ENCODE measurements at places on chromosomes 11 and 22.
A peak's percentile ranks its signal among the peaks of the same experiment; 100 is the strongest.

GRCh38 chr11:44774731-44775130 lies 48.0 kb downstream of the TSPAN18 start:
- no peak for DNase-seq

- DNase-seq, result no peak
Observed at GRCh38 chr11:65849771-65850216, 8.2 kb downstream of the CFL1 start.

DNA sequence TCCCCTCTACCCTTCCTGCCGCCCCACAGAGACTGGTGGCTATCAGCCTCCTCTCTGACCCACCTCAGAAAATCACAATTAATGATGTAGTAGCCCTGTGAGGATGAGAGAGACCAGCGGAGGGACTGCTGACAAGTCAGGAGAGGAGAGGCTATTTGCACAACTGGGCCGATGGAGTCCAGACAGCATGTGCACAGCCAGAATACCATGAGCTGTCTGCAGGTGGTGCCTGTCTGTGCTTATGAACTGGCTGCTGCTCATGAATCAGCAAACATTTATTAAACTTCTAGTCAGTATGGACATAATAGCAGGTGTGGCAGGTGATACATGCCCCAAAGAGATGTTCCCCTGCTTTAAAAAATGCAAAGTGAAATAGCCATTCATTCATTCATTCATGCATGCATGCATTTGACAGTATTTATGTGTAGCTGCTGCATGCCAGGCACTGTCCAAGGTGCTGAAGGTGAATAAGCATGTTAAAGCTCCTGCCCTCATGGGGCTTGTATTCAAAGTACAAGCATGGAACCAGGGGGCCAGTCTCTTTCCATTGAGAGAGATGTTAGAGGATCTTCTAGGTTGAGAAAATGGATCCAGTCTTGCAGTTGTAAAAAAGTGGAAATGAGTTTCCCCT lies 141.3 kb downstream of the GRIK4 start:
- peak; percentile 15 for DNase-seq

GRCh38 chr22:19723983-19724827 lies 866 bp downstream of the GP1BB start:
- no peak for DNase-seq

DNA sequence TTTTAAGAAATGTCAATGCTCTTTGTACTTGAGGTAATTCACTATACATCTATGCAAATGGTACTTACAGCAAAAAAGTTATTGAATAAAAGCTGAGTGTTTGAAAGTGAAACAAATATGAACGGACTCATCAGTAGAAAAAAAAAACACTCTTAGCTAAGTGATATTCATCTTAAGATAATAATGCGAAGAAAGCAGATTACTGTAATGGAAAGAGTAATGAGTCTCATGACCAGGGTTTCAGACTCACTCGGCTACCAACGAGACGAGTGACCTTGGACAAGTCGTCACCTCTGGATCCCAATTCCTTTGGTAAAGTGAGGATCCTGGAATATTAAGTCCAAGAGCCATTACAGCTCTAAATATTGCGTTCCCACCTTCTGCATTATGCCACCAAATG lies 57.0 kb downstream of the PACSIN2 start:
- no peak for DNase-seq

DNA sequence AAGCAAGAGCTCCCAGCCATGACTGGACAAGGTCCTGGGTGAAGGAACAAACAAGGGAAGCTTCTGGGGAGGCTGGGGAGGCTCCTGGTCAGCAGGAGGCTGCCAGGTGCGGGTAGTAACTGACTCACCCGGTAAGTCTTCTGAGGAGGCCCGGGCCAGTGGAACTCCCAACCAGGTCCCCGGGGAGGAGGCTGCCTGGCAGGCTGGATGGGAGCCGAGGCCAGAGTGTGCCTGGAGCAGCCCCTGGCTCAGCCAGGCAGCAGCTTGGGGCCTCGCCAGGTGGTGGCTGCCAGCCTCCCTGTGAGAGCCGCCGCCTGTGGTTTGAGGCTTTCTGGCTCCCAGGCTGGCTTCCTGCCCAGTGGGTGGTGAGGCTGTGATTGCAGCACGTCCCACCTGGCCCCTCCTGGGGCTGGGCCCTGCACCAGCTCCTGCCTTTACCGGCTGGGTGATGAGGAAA lies 46.2 kb downstream of the IGF2 start:
- peak; percentile 19 for DNase-seq

DNA sequence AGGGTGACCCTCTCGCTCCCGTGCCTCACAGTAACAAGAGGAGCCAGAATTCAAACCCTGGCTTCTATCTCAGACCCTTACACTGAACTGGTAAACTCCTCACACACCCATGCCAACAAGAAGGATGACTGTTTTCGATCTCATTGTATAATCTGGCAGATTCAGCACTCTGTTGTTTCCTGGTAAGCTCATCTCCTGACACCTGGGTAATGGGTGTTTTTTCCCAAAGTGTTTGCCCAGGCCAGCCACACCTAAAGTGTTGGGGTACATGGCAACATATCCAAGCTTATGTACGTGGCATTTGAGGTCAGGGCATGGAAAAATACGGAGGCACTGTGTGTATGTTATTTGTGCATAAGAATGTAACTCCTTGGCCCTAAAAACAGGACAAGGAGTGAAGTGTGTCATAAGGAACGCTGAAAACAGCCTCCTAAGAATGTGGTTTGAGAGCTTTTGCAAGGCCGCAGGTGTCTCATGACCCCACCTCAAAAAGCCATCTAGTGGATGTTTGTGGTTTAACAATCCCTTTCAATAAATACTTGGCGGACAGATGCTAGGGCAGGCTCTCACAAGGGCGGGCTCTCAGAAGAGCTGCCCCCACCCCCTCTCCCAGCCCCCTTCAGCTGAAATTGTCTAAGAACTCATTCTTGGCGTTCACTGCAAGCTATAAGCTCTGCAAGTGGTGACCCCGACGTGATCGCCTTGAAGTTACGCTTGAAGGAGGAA lies at the start of gene MS4A15:
TSS of gene MS4A15 (plus strand) at position 561 of the 726 bp plus-strand sequence. CDS start 6,867 bp downstream, outside the sequence.
- DNase-seq, result peak; percentile 48

DNA sequence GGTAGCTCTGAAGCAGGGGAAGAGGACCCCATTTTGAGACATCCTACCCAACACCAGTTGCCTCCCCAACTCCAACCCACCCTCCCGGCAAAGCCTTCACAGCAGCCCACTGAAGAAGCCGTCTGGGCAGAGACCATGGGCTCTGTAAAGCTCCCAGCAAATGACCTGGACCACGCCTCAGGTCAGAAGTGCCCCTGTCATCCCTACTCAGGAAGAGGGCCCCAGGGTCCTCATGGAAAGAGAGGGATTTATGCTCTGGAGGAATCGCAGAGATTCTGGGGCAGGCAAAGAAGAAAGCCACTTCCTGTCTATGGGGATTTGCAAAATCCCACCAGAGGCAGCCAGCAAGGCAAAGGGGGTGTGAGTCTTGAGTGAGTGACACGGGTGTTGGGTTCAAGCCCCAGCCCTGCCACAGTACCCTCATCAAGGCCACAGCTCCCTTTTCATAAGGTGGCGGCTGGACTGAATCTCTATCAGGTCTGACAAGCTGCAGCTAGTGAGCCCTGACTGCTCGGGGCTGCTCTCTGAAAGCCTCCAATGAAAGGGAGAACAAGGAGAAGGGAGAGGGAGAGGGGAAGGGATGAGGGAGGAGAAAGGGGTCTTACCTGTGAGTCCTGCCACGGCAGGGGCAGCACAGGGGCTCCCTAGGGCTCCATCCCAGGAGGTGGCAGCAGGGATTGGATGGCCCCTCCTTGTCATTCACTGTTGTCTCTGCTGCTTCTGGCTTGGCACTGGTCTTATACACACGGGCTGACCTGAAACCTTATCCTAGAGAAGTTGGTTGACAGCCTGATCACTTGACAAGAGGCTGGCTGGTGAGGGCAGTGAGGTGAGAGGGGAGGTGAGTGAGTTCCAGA lies at the start of gene UCP3:
TSS of gene UCP3 (minus strand) at position 713 of the 857 bp plus-strand sequence. CDS start 2,043 bp downstream, outside the sequence.
- no peak for DNase-seq

- DNase-seq, result no peak
Observed at GRCh38 chr11:72834905-72835304, 20.7 kb downstream of the ATG16L2 start.

- no peak for DNase-seq
Observed at GRCh38 chr11:16610213-16610737, 128.2 kb upstream of the C11orf58 start.

GRCh38 chr11:68127714-68128681 lies 6.8 kb upstream of the CHKA start:
- peak; percentile 29 for DNase-seq

- DNase-seq, result no peak
Observed at GRCh38 chr11:133123796-133124195, 408.5 kb downstream of the OPCML start.

GRCh38 chr11:124190298-124191139 lies 7.4 kb downstream of the OR10D3 start:
- no peak for DNase-seq

DNA sequence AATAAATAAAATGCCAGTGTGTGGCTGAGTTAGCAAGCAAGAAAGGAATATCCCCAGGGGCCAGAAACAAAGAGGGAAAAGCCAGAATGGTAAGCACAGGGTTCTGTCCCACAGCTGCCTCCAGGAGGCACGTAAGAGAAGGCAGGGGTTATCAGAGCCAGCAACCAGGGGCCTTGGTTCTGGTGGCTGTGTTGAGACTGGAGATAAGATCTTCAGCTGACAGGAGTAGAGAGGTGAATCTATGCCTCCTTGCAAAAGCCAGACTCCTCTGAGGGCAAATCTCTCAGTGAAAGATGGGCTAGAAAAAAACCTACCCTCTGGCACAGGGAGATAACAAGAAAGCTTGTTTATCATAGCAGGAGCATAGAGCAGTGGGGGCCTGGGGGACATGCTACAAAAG lies 29.8 kb upstream of the NFAM1 start:
- no peak for DNase-seq

- DNase-seq, result peak; percentile 32
Observed at GRCh38 chr22:35528927-35529326, 11.7 kb upstream of the RASD2 start.

DNA sequence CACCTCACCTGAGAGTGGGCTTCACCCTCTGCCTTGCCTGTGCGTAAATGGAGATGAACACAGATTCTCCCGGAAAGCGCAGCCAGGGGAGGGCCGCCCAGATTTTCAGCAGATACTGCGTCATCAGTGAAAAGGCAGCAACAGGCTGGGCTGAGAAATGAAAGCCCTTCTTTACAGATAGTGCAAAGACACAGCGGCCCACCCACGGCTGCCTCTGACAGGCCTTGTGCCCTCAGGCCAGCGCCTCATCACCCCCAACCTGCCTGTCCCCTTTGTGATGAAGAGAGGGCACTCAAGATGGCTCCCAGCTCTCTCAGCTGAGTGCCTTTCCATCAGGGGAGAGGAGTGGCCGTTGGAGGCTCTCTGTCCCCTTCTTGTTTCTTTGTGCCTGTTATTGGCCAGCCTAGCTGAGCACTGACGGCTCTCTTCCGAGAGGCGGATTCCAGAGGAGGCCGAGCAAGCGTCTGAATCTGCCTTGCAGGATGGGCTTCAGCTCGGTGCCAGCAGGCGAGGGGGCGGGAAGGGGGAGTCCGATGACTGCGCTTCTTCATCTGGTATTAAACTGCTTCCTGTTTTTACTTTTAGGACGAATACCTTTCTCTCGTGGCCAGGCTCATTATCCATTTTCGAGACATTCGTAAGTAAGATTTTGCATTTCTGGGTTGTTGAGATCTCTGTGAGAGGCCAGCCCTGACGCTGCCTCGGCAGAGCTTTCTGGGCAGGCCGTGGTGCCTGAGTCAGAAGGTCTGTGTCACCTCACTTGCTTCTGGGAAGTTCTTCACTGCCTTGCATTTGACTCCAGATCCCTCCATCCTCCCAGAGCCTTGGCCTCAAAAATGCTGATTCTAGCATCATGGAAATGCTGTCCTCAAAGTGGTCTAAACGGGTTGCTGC lies 43.7 kb downstream of the MED15 start:
- peak; percentile 82 for DNase-seq

- no peak for DNase-seq
Observed at GRCh38 chr22:39457198-39457555, 365 bp downstream of the MGAT3 start.

DNA sequence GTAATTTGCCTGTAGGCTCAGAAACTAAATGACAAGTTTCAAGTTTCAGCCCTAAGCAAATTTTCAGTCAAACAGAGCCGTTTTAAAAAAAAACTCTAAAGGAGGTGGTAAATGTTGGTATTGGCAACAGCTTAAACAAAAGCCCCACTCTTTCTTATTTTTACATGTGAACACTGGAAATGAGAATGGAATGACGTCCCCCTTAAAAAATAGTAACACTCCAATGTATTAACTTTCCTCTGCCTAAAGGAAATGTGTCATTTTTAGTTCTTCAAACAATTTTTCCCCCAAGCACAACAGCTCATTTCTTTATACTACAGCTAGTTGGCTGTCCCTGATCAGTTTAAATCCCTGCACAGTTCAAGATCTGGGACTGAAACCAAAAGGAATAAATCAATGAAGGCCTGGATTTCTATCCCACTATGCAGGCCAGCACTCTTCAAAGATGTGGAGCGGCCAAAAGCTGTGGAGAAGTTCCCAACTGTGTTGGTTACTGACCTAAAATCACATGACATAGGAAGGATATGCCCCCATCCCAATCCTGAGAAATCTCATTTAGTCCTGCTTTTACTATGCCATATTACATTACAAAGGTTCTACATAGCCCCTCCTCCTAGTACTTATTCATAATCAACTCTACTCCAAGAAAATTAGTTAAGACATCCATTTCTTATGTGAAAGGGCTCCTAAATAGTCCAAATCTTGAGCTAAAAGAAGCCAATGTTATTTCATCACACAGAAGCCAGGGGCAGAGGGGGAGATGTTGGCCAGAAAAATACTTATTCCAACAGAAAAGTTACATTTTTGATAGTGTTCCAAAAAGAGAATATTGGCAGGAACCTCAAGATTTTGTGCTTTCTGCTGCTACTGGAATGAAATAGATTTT lies 95.9 kb downstream of the CADM1 start:
- DNase-seq, result no peak

DNA sequence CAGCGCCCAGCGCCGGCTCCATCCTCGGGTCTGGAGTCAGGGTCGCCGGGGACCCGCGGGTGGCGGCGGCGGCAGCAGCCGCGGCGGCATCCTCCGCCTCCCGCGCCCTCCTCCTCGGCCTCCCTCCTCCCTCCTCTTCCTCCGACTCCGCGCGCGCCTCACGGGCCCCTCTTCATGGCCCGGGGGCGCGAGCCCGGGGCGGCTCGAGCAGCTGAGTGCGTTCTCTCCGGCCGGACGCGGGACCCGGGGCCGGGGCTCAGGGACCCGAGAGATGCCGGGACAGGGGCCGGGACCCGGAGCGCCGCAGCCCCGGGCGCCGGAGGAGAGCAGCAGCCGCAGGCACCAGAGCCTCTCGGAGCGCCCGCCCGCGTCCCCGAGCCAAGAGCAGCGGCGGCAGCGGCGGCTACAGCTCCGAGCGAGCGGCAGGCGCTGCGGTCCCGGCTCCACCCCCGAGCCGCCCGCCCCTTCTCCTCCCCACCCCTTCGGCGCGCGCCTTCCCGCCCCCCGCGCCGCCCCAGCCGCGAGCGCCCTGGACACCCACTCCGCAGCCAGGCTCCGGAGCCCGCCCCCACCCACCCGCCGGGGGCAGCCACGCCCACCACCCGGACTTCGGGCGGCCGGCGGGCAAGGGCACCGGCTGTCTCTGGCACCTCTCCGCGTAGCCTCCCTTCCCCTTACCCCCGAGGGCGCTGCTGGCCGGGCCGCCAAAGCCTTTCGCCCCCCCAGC lies at the start of gene CHST1:
TSS of gene CHST1 (minus strand) at position 417 of the 727 bp plus-strand sequence. CDS start 14,699 bp downstream, outside the sequence.
- peak; percentile 25 for DNase-seq

Measured in ELR (cell line).